ENCODE measurements at places on chromosomes 4 and X.

GRCh38 chr4:36237366-36238313 lies 6.7 kb downstream of the ARAP2 start:
- DNase-seq: no peak

DNA sequence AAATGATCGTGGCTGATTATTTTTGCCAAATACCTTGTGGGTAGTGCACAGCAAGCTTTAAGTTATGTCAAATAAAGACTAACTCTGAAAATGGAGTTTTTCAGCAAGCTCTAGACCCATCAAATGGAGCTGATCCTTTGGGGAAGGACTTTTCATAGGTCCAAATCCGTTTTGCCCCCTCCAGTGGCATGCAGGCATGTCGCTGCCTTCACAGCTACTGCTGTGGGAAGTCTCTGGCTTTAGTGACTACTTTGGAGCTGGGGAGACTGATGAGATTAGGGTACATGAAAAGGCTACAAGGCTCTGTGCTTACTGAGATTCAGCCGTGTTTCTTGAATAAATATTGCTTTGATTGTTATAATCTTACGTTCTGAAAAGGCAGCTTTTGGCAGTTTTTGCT lies 106.6 kb upstream of the HS3ST1 start:
- no peak for DNase-seq

DNA sequence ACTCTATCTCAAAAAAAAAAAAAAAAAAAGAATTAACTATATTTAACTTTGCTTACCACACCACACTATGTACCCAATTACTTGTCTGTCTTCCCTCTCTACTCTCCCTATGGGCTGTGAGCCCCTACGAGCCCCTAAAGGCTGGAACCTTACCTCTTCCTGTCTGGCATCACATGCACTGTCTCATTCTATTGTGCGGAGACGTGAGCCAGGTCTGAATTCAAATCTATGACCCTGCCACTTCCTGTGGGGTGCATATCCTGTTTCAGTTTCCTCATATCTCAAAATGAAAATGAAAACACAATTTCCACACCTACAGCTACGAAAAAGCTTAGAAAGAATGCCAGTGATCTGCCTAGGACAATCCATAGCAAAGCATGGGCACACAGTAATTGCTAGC lies 42.9 kb upstream of the HS3ST1 start:
- DNase-seq: peak; percentile 27

- no peak for DNase-seq
Measured at GRCh38 chr4:175882891-175883290, 70.8 kb upstream of the GPM6A start.

- no peak for DNase-seq
Measured at GRCh38 chr4:105933083-105933482, 37.8 kb downstream of the NPNT start.

GRCh38 chr4:120718979-120719566 lies 203.5 kb downstream of the PRDM5 start:
- DNase-seq: no peak

- DNase-seq: no peak
Measured at GRCh38 chr4:84965553-84966381, 723 bp downstream of the WDFY3 start.

GRCh38 chrX:149504226-149504914 lies 736 bp downstream of the IDS start:
- DNase-seq: no peak

GRCh38 chrX:108439961-108440696 lies 491 bp downstream of the COL4A5 start:
- DNase-seq: no peak

DNA sequence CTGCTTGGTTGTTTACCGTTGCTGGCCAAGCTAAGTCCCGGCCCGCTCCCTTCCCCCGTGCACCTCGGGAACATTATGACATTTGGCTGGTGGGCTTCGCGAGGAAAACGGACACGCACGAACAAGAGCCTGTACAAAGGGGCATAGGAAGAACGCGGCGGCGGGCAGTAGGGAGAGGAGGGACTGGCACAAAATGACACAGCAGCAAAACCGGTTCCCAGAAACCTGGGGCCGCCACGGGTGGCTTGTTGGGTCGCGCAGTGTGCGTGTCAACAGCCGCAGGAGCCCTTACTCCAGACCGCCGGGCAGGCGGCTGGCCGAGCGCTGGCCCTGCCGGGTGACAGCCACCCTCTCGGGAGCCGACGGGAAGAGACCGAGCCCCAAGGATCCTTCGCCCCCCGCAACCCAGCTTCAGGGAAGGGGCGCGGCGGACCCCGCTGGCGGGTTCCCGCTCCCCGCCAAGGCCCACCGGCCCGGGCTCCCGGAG lies 1.6 kb upstream of the LIN54 start:
- no peak for DNase-seq

DNA sequence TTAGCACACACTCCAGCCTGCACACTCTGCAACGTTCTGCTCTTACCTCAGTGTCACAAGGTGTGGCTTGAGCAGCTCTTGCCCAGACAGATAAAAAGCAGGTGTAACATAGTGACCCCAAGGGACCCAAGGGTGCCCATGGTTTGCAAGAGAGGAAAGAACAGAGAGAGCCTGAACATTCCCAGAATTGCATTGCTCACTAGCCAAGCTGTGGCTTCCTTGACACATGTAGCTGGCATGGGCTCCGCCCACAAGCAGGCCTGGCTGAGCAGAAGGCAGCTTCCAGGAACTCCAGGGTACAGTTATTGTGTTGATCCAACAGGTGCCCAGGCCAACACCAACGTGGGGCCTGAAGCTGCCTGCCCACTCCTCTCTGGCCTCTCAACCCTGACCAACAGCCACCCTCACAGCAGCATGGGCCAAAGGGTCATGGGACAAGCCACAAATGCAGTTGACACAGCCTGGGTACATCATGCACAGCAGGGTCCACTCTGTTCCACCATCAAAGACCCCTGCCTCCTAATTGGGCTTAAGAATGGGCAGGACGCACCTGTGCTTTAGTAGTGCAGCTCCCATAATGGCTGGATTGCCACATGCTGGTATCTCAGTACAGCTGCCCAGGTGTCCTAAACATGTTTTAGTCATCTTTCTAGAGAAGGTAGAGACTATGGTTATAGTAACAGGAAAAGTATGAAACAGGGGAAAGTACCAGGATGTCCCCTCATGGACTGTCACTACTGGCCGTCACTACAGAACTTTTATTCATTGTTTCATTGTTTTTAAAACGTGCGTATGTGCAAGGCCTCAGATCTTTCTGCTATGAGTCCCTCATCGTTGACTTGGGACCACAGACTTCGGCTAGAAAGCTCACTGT lies 73.7 kb upstream of the ACSL1 start:
- no peak for DNase-seq

DNA sequence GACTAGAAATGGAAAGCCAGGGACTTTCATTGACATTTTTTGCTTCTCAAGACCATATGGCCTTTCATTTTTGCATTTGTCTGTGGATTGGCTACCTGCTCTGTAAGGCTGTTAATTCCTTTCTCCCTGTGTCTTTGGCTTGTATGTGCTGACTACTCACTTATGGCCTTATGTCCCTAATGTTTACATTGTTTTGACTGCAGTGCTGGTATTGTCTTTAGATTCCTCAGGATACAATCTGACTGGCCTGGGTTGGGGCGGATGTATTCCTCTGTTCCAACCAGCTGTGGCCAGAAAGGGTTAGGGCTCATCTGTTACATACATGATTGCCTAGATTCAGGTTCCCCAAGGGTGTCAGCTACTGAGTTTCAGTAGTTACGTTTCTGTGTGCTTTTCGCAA lies 108.1 kb downstream of the RAPGEF2 start:
- DNase-seq: no peak

GRCh38 chrX:16403808-16404207 lies 236.5 kb downstream of the MAGEB17 start:
- no peak for DNase-seq

DNA sequence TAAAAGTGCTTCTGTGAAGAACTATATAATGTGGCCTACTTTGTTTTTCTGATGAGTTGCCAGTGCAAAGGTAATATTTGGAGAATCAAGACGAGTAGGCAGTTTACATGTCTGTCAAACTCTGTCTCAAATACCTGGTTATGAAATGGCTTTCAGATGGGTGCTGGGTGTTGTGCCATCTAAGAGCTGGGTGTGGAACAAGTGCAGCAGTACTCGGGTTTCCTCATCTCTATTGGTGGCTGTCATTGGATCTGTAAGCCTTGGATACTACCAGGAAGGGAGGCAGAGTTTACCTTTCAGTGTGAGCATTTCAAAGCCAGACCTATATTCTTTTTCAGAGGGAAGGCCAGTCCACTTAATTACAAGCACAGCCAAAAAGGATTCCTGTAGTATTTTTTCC lies 37.2 kb downstream of the MTM1 start:
- DNase-seq: no peak

GRCh38 chr4:140637836-140638235 lies 69.1 kb upstream of the UCP1 start:
- DNase-seq: no peak

GRCh38 chrX:40290517-40290916 lies 192.8 kb upstream of the BCOR start:
- no peak for DNase-seq

DNA sequence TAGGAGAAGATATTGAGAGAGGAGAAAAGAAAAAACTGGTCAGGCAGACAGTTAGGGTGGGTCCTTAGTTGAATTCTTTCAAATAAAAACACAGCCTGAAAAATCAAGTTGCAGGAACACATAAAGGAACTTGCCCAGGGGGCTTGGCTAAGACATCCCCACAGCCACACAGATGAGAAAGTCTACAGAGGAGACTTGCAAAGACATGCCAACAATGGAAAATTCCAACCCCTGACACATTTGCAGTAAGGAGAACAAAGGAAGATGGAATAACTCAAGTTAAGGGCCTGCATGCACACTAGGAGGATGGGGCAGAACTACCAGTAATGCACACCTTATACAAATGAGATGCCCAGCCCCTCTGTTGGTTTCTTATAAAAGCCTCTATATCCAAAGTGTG lies 197.6 kb downstream of the CPXCR1 start:
- DNase-seq: no peak

DNA sequence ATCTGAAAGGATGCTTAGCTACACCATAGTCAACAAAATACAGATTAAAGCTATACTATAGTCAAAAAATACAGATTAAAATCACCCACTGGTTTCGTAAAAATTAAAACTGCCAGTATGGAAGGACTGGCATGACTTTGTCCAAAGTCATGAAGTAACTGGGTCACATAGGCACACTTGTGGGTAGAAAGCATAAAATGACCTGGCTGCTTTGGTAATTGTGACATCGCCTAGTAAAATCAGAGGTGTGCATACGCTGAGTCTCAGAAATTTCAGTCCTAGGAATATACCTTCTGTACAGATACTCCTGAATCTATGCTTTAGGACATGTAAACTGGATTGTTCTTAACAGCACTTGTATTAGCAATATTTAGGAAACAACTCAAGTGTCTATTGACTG lies 28.1 kb downstream of the CLNK start:
- no peak for DNase-seq

DNA sequence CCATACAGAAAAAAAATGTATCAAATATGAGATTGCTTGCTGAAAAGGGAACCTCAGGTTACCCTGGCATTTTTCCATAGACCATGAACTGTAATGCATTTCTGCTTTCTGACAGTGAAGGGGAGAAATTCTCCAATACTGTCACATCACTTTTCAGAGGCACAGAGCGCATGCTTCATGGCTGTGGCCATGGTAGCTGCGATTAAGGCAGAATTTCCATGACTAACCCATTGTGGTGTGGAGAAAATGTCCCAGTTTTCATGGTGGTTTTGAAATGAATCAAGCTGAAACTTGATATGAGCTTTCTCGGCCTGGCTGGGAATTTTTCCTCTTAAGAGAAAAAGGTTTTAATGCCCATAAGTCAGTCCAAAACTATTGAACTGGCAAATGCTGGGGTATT lies 39.5 kb upstream of the MAP3K15 start:
- DNase-seq: no peak

DNA sequence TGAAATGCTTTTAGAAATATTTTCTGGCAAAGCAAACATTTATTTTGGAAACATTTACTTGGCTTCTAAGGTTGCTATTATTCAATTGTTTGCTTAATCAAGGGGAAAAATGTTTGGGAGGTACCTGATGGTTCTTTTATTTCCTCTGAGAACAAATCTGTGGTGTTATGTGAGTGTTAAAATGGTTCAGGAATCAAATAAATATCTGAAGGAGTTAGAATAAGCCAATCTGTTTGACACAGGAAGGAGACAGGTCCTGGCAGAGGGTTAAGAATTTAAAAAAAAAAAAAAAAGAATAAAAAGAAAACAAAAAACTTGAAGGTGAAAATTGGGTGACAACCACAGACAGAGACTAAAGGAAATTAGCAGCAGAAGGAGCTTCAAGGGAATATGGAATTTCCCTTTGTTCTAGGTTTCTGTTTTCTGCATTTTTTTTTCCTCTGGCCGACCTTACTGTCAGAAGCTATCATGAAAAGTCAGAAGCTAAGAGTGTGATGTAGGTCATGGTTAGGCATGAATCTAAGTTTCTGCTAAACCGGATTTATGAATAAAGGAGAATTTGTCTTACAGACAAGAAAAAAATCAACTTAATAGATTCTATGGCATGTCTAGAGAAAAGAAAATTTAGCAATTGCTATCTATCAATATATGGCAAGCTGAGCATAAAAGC lies 78.6 kb upstream of the PNPLA4 start:
- no peak for DNase-seq

DNA sequence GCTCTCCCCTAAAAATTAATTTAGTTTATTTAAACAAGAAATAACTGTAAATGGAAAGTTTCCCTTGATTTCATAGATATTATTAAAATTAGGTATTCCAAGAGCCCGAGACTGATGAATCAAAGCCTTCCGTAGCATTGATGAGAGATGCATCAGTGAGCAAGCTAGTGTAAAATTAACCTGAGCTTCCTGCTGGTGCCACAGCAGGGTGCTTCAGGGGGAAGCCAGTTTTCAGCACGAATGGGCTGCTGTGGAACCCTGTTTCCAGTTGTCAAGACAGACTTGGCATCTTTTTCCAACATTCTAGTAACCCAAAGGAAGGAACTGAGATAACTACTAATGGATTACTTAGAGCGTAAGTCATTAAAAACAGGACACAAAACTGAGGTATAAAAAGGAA lies 221.7 kb downstream of the RBMX2 start:
- no peak for DNase-seq

DNA sequence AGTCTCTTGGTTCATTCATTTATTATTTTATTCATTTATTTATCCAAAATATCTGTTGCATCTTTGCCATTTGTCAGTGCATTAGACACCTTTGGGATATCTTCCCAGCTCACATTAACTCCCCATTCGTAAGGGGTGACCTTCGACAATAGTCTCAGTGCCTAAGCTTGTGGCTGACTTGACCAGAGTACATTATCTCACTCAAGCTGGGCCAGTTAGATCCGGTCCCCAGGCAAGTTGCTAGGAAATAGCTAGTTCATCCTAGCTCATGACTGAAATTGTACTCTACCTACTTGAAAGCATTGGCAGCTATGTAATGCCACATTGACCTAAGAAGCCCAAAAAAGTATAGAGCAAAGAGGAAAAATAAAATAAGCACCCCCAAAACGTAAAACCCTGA lies 165.3 kb downstream of the FBXO8 start:
- no peak for DNase-seq

DNA sequence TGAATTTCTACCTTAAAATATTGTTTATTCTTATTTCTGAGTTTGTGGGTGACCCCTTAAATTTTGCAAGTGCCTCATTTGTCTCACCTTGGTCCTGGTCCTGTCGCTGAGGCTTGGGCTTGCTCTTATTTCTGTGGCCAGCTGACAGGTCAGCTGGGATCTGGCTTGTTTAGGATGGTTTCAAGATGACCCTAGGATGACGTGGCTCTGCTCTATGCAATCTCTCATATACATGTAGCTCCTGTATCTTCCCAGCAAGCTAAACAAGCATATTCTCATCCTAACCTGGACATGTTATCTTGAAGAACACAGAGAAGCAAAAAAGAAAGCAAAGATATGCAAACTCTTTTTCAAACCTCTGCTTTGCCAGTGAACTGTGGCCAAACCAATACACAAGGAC lies 158.4 kb downstream of the BANK1 start:
- DNase-seq: no peak

All from stimulated activated CD4-positive, alpha-beta T cell treated with anti-CD3 and anti-CD28 coated beads, TNF-alpha, amount 100 ng/mL, for 1 hour (primary cell).